Stomach (tissue), 19 donors: ENCODE measurements at places on chromosomes 7 and 10.

DNA sequence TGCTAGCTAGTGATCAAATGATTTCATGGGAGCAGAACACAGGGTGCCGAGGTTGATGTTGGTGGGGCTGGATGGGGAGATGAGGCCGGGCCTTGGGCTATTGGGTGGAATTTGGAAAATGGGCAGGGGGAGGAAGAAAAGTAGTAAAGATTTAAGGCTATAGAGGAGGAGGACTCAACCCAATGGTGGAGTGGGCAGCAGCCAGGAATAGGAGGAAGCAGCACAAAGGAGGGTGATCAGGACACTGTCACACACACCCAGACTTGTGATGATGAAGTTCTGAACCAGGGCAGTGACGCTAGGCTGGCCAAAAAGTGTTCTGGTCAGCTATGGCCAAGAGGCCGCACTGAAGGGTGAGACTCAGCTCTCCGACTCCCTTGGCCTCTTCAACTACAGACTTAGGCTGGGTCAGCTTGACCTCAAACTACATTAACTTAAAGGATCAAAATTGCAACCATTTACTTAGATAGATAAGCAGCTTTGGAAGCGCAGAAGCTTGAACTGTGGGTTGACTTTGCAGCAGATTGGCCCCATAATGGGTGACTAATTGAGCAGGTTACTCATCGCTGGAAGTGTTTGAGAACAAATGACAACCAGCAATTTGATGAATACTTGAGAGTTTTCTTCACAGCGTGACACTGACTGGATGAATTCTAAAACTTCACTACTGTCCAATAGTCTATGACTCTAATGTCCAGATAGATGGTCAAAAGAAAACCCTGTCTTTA lies 29.4 kb upstream of the GPR26 start:
- no peaks in the 10 kb centered on the region for H3K27me3 ChIP-seq
- DNase-seq: no peak
- H3K4me1 ChIP-seq: no peaks in the 10 kb centered on the region
- no peak overlapping the region for H3K4me3 ChIP-seq
- no peak overlapping the region for H3K27ac ChIP-seq
- no peaks in the 10 kb centered on the region for H3K36me3 ChIP-seq

GRCh38 chr7:69749372-69749979 lies 151.2 kb downstream of the AUTS2 start:
- H3K27me3 ChIP-seq: no peaks in the 10 kb centered on the region
- DNase-seq: peak; percentile 31
- H3K4me3 ChIP-seq: no peak overlapping the region
- H3K27ac ChIP-seq: no peak overlapping the region
- H3K4me1 ChIP-seq: no peaks in the 10 kb centered on the region
- no peaks in the 10 kb centered on the region for H3K36me3 ChIP-seq

DNA sequence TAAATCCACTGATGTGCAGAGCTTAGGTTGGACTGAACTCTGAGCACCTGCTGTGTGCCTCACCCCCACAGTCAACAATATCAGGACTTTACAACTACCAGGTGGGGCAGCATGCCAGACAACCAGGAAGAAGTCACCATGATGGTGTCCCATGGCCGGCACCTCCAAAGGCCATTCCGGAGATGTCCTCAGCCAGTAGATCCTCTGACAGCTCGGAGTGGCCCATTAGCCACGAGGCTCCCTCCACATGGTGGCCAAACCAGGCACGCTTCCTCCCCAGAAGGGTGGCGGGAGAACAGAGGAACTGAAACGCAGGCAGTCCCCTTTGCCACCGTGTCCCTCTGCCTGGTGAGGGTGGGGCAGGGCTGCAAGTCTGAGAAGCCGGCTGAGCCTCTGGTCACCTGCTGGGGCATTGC lies 390.0 kb downstream of the TNS3 start:
- DNase-seq: peak; percentile 48
- H3K4me3 ChIP-seq: no peak overlapping the region
- no peaks in the 10 kb centered on the region for H3K36me3 ChIP-seq
- no peaks in the 10 kb centered on the region for H3K27me3 ChIP-seq
- no peak overlapping the region for H3K27ac ChIP-seq

GRCh38 chr10:114698271-114699061 lies 40.4 kb upstream of the ABLIM1 start:
- no peak overlapping the region for H3K27ac ChIP-seq
- H3K27me3 ChIP-seq: no peaks in the 10 kb centered on the region
- no peak overlapping the region for H3K4me3 ChIP-seq
- peaks cover under 1% of the 10 kb centered on the region for H3K4me1 ChIP-seq
- DNase-seq: no peak
- H3K36me3 ChIP-seq: no peaks in the 10 kb centered on the region

- H3K4me3 ChIP-seq: no peak overlapping the region
- H3K27ac ChIP-seq: no peak overlapping the region
- H3K36me3 ChIP-seq: no peaks in the 10 kb centered on the region
- no peaks in the 10 kb centered on the region for H3K27me3 ChIP-seq
- no peaks in the 10 kb centered on the region for H3K4me1 ChIP-seq
- DNase-seq: no peak
Observed at GRCh38 chr7:117399820-117400422, 27.4 kb downstream of the ASZ1 start.
